Activated CD8-positive, alpha-beta memory T cell treated with anti-CD3 and anti-CD28 coated beads for 48 hours (primary cell): ENCODE measurements at places on chromosomes 7 and 10.

- DNase-seq: no peak
These were observed 8.2 kb upstream of the AGR3 start for GRCh38 chr7:16889851-16890415.

DNA sequence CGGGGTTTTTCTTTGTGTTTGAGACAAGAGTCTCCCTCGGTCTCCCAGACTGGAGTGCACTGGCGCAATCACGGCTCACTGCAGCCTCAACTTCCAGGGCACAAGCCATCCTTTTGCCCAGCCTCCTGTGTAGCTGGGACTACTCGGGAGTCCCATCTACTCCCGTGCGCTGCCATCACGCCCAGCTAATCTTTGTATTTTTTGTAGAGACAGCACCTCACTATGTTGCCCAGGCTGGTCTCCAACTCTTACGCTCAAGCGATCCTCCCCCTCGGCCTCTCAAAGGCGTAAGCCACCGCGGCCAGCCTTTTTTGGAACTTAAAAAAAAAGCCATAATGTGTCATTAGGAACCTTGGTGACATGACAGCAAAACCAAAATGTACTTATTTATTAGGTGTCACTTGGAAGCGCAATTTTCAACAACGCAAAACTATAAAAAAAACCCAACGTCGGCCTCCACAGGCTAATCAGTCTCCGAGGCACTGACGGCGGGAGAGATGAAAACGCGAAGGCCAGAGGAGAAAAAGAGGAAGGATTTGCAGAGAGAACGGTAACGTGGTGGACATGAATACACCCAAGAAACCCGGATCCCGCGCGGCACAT, 911 bp upstream of the HNRNPH3 start:
- no peak for DNase-seq

DNA sequence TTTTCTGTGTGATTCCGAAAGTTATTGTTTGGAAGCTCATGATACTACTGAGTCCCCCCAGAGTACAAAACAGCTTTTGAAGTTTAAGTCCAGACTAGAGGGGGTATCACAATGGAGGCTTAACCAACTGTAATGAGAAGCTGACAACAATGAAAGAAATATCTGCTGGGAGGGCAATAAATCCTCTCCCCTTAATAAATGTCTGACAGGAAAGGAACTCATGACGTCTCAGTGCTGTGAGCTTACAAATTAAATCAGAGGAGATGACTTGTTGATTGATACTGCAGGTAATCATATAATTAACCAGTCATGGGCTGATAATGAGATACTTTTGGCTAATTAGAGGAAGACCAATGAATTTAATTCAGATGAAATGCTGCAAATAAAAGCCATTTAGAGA, 102.6 kb upstream of the WDR11 start:
- no peak for DNase-seq

DNA sequence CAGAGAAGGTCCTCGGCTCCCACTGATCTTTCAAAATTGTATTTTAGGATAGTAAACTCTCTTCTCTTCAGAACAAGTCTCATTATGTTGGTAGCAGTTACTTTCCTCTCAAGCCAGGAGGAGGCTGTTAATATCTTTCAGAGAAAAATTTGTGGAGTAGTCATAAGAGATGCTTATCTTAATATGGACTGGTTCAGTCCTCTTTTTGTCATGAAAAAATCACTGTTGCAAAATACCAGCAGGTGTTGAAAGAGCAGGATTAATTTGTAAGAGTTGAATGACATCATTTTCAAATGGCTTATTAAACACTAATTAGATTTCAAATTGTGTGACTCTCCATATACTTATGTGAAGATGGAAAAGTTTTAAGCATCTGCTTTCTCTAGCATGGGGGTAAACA, 662.5 kb downstream of the POM121L12 start:
- DNase-seq: no peak

GRCh38 chr10:103281753-103282152, 4.8 kb downstream of the INA start:
- DNase-seq: no peak

DNA sequence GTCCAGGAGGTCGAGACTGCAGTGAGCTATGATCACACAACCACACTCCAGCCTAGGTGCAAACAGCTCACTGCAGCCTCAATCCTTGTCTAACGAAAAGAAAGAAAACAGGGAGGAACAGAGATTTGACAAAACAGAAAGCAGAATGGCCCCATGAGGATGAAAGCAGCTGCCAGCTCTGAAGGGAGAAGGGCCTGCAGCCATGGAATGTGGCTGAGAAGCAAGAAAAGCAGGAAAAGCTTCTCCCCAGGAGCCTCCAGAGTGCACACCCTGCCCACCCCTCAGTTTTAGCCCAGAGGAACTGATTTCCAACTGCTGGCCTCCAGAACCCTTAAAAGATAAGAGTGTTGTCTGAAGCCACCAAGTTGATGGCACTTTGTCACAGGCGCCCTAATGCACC, 13.0 kb downstream of the ESYT2 start:
- DNase-seq: no peak

DNA sequence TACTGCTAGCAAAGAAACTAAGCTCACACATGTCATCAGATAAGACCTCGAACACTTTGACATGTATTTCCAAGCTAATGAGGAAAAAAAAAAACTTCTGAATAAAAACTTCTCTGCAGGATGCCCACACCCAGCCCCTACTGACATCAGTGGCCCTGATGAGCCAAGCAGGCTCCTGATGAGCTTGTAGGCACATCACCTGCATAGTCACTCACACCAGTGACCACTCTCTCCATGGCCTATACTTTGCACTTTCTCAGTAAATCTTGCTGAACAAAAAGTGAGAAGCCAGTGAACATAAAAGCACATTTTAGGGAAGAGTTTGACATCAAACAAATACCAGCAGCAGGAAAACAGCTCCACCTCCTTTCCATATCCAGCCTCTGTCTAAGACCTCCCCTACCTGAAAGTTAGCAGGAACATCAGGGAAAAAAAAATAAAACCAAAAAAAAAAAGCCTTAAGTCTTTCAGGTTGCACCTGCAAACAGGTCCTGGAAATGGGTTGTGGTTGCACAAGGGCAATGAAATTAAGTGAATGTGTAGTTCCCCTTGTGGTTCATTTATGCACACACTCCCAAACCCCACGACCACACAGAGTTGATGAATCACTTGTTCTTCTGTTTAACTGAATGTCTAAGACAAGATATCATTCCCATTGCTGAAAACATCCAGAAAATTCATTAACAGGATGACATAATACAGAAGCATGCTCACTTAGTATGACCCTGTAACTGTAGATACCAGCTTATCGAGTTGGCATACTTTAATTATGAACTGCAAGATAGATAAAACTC, 205.2 kb upstream of the PDE1C start:
- no peak for DNase-seq

GRCh38 chr10:58995058-58995596, 181.3 kb upstream of the PHYHIPL start:
- no peak for DNase-seq

DNA sequence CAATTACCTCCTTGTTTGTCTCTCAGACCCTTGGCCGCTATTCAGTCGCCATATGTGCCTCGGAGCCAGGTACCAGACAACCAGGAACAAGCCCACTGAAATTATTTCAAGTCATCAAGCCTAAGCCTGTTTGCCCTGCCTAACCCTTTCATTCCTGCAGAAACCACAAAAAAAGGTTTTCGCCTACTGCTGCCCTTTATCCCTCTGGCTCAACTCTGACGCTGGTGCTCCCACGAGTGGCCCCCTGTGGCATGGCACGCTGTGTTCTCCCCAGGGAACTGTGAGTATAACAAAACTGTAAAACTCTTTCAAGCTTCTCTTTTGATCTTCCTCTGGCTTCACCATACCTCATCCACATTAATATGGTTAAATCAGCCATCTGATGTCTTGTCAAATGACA, 215.7 kb upstream of the CDC14C start:
- DNase-seq: no peak

GRCh38 chr7:20374399-20374798, 43.7 kb downstream of the ITGB8 start:
- DNase-seq: no peak

DNA sequence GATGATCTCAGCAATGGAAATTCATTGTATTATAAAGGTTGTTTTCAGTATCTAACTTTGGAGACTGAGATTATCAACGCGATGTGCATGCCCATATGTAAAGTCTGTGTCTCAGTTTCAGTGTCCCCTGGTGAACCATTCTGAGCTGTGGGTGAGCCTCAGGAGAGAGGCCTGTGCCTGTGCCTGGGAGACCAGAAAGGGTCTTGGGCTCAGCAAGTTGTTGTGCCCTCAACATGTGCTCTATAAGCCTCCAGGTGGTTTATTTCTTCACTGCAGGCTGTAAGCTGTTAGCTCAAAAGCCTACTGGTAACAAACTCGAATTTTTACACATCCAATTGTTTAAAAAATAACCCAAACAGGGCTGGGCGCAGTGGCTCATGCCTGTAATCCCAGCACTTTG, 151.9 kb downstream of the PKD1L1 start:
- DNase-seq: no peak

DNA sequence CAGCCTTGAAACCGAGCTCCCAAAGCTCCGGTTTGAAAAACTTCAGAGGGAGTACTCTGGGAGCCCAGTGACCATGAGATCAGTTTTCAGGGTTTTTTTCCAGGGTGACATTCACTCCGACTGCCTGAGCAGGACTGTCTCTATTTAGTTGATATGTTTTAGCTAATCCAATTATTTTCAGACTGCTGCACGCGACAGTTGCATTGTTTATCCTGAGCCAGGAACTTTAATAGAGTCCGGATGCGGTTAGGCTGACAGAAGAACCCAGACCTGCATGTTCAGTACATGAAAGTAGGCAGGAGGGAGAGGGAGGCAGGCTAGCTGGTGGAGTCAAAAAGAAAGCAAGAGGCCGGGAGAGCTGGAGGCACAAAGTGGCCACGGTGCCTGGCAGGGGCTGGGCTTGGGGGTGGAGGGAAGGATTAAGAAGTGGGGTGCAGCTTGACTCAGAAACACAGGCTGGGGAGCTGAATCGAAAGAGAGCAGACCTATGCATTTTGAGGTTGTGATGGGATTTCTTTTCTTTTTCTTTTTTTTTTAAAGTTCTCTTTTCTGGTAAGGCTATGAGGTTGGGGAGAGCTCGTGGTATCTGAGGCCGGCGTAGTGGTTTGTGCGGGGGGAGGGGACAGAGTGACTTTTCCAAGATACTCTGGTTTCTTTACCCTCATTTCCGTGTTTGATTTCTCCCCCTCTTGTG, 5.7 kb downstream of the GATA3 start:
- no peak for DNase-seq

DNA sequence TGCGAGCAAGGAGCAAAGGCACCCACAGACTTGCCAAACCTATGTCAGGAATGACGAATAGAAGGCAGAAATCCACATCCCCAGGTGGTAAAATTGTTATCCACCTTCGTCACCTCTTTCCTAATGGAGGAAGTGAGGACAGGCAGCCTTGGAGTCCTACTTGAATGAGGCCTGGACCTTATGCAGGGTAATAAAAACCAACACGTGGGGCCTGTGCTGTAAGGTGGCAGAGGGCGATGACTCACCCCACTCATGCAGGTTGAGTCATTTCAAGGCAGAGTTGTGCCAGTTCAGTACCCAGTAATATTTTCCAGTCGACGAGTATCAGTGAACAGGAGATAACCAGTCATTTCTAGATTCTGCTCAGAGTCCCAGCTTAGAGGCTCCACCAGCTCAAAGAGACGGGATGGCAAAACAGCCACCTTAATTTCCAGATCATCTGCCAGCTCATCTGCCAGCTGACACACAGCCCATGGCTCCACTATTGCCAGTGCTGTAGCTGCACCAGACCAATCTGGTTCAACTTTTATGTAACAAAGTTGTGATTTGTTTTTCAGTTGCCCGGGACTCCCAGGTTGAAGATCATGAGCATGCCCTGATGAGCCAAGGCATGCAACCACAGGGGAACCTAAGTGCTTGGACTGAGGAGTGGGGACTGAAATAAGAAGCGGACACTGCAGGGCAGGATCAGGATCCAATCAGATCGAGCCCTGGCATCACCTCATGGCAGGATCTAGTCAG, 176.2 kb upstream of the ITGB1 start:
- DNase-seq: no peak

DNA sequence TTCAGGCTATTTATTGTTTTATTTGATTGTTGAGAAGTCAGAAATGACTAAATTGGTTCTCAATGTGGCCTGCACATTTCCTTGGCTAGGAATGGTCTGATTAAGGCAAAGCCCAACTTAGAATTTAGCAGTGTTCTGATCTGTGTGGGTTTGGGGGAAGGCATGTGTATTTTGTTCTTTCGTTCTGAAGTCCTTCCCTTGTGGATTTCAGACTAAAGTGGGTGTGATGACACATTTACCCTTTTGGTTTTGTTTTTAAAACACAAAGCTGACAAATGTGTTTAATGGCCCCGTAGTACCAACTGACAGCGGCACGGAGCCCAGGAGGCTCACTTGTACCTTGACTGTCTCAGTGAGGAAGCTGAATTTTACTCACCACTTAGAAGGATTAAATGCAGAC, 452.3 kb upstream of the GALNT17 start:
- no peak for DNase-seq
